Stimulated activated CD8-positive, alpha-beta memory T cell treated with anti-CD3 and anti-CD28 coated beads, Interleukin-4, amount 100 ng/mL, for 1 hour (primary cell): ENCODE measurements at places on chromosomes 12 and 14.

- DNase-seq, result no peak
These were observed 54.5 kb downstream of the SMOC1 start for GRCh38 chr14:69933623-69934275.

DNA sequence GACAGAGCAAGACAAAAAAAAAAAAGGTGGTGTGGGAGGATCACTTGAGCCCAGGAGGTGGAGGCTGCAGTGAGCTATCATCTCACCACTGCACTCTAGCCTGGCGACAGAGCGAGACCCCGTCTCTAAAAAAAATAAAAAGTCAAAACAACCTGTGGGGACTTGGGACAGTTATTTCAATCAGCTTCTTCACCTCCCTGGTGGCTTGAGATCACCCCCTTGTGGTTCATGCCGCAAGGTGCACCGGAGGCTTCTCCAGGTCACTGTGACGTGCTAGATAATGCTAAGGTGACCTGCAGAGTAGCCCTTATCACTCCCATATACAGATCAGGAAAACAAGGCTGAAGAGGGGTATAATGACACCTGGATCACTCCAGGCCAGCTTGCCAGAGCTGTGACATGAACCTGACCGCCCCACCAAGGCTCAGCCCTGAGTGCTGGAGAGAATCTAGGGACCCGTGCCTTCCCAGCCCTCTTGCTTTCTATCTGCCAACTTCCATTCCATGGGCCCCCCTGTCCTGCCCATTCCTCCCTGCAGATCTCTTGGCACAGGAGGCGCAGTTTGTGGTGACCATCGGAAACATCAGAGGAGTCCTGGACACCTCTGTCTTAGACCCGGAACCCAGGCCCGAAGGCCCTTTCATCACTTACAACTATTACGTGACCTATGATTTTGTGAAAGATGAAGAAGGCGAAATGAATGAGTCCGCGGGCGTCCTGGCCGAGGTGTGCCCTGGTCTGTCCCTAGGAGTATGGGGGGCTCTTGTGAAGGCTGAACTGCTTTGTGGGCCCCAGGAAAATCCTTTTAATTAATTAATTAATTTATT is 8.1 kb downstream of the LRRC43 start:
- DNase-seq, result peak; percentile 47

- no peak for DNase-seq
These were observed 3.9 kb downstream of the TNFRSF1A start for GRCh38 chr12:6337958-6338433.

GRCh38 chr12:14961466-14962152 is at the start of gene ARHGDIB:
ARHGDIB (minus strand) TSS chr12:14961601; CDS start chr12:14950712, 10,889 bp downstream.
- peak; percentile 38 for DNase-seq

DNA sequence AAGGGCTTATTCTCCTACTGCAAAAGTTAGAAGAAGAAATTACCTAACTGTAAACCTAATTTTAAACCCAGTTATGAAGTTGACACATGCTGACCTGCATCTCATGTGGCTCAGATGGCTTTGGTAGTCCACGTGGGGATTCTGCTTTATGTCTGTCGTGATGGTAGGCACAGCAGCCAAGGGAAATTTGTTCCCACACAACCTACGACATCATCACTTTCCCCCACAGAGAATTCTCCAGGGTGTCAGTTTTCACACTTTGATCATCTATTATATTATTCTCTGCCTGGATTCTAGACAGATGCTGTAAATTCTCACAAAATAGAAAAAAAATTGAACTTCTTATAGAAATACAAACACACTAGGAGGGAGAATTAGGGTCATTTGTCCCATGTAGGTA is 70.6 kb downstream of the PTHLH start:
- DNase-seq, result no peak

GRCh38 chr12:93696462-93696861 is 19.3 kb downstream of the CRADD start:
- DNase-seq, result no peak

DNA sequence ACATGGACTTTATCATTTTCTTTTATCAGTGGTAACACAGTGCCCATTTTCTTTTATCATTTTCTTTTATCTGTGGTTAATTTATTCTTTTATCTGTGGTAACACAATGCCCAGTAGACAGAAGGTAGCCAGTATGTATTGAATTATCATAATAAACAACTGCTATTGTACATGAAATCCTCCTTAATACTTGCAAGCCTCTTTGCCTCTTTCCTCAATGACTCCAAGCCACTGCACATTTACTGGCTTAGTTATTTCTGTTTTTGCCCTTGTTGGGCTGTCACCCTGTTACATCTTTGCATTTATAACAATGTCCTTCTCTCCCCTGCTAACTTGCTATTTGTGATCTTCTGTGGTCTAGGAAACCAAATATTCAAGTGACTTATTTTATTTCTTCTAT is 345.0 kb downstream of the ATP23 start:
- DNase-seq, result no peak

GRCh38 chr12:98612696-98613334 is 19.3 kb downstream of the SLC25A3 start:
- no peak for DNase-seq

DNA sequence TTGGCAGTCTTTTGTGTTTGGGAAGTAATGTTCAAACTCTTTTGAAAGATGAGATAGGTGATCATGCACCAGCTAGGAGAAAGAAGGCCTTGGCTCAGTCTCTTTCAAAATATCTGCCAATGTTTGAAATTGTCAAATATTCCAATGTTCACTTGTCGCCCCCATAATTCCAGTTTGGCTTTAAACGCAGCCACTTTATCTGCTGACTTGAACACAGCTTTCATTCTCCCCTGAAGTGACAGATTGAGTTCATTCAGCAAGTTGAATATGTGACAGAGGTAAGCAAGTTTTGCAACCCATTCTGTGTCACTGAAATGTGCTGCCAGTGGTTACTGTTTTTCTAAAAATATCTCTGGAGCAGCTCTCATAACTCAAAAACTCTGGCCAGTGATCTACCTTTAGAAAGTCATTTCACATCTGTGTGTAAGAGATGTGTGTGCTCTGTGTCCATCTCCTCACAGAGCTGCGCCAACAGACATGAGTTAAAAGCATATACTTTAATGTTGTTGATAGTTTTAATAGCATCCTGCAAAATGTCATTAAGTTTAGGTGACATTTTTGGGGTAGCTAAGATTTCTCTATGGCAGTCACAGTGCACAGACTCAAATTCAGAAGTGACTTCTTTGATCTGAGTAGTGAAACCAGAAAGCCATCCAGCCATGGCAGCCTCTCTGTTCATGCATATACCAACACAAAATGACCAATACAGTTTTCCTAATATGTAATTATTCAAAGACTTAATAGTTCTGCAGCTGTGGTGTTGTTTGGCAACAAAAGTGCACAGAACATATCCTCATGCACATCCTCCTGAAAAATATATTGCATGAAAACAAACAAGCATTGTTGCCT is 614.3 kb upstream of the MIS18BP1 start:
- no peak for DNase-seq

DNA sequence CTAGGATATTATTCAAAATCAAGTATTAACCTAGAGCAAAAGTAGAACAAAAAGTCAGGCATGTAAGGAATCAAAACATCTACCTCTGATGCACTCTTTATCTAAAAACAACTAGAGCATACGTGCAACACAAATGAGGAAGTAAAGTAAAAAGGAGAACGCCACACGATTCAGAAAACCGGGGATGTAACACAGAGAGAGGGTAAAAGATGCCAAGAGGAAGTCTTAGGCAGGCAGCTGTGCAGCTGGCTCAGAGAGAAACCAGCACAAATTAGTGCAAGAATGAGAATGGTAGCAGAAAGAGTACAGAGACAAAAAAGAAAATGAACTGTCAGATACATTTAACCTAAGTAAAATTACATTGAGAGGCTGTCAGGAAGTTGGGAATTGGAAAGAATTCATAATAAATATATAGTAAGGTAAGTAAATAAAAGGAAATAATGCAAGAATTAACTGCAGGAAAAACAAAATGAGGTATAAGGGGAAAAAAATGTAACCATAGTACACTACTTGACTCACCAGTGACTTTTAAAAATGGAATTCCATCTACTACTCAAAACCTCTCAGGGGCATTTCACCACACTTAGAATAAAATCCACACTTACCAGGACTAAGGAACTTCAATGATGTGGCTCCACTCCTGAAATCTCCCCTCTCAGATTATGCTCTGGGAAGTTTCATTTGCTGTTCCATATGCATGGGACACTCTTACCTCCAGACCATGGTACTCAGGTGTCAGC is 17.1 kb downstream of the BCAT1 start:
- DNase-seq, result no peak

DNA sequence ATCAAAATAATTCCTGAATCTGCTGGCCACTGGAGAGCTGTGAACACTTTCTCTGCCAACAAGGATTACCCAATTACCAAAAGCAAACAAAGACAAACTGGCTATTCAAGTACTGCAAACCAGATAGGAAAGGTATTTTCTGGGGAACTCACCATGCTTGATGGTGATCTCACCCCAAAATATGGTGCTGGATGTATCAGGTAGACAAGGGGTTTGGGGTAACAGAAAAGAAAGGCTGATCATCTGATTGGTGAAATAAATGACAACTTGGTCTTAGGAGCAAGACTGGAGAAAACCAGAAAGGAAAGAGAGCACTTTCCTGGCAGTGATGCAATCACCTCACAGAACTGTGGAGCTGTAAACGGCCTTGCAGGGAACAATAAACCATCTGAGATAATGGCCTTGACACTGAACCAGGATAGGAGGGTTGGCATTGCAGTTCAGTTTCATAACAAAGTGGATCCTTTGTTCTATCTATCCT is 31.0 kb upstream of the NPFF start:
- DNase-seq, result no peak

DNA sequence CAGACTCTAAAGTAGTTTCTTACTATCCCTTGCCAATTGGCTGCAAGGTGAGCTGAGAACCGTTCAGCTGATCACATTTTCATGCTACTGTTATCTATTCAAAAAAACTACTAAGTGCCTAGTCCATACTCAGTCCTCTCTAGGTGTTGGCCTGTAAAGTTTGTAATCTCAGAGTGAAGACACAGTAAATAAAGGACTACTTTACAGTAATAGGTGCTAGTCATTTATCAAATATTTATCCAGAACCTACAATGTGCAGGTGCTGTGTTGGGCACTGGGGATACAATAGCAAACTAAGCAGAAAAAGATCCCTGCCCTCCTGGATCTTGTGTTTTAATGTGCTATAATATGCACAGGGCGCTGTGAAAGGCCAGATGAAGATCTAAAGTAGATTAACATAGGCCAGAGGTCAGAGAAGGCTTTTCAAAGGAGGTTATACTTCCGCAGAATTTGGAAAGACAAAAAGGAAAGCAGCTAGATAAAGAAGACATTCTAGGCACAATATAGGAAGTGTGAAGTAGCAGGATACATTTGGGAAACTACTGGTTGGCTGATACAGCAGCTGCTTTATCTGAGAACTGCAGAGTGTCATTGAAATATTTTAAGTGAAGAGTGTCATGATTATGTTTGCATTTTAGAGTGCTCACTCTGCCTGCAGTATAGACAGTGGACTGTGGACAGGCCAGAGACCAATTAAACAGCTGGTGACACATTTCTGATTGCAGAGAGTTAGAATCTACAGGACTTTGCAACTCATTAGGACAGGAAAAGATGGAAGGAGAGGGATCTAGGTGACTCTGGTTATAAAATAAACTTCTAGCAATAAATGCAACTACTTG is 8.0 kb upstream of the ACTR10 start:
- no peak for DNase-seq

DNA sequence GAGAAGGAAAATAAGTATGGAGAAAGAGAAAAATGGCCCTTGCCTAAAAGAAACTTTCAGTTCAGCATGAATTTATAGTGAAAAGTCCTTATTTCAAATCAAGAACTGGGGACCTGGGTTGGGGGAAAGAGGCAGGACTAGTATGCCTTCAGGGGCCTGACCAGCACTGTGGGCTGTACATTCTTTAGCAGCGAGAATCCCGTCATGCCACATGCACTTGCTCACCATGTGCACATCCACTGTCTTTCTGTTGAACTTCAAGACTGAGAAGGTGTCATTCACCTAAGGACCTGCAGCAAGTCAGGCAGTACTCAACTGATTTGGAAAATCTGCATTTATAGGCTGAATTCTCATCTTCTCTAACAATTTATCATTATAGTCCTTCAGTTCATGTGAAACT is 50.2 kb downstream of the RAB35 start:
- DNase-seq, result no peak

GRCh38 chr14:99883866-99884650 is 90.8 kb downstream of the EML1 start:
- no peak for DNase-seq

- no peak for DNase-seq
These were observed 112.1 kb upstream of the NPAS3 start for GRCh38 chr14:32826404-32827082.

GRCh38 chr14:31084385-31084784 is 58.2 kb upstream of the STRN3 start:
- DNase-seq, result no peak

DNA sequence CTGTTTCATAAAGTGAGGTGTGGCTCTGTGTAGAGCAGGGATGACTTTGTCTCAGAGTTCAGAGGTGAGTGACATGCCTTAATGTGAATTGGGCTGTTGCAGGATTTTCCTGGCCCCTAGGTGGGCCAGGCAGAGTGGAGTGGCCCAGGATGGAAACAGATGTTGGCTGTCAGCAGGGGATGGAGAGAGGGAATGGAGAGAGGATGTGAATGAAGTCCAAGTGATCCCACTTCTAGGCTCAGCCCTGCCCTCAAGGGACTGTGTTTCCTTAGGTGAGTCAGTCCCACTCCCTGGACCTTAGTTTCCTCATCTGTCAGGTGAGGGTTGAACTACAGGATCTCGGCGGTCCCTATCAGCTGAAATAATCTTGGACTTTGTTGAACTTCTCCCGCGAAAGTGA is 7.5 kb downstream of the GALNT16 start:
- no peak for DNase-seq

DNA sequence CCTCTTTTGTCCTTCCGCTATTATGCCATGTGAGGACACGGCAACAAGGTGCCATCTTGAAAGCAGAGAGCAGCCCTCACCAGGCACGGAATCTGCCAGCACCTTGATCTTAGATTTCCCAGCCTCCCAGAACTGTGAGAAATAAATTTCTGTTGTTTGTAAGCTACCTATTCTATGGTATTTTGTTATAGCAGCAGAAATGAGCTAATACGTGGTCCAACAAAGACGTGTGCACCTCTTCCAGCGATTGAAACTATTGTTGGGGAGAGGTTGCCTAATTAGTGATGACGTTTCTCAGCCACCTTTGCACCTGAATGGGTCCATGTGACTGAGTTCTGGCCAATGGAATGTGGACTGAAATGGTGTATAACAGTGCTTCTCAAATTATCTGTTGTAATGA is 2.3 kb upstream of the SNAPC1 start:
- DNase-seq, result no peak
